Stomach (tissue), 19 donors: ENCODE measurements at places on chromosomes 12 and 14. TPM values are rescaled to one million over a fixed set of nuclear protein-coding genes. Genes with fewer than 3 reads are reported as not detected.

Gene KRT73
- not detected for total RNA-seq

DNA sequence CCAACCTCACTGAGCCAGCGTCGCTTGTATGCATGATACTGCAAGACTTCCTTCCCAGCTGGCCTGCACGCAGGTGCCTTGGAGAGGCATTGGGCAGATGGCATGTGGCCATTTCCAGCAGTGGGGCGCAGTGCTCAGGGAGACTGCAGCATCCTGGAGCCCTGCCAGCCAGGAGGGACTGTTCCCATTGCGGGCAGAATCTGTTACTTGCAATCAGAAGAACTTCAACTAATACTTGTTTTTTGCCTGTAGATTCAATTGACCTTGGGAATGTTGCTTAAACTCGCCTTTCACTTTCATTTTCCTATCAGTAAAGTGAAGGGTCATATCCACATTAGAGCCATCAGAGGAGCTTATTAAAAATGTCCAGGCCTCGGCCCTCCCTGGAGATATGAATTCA lies 29.8 kb downstream of the ANKRD9 start:
- DNase-seq: peak; percentile 63

Gene KCNC2
- total RNA-seq: not detected

- DNase-seq: no peak
Observed at GRCh38 chr12:14827043-14827442, 13.1 kb upstream of the SMCO3 start.

DNA sequence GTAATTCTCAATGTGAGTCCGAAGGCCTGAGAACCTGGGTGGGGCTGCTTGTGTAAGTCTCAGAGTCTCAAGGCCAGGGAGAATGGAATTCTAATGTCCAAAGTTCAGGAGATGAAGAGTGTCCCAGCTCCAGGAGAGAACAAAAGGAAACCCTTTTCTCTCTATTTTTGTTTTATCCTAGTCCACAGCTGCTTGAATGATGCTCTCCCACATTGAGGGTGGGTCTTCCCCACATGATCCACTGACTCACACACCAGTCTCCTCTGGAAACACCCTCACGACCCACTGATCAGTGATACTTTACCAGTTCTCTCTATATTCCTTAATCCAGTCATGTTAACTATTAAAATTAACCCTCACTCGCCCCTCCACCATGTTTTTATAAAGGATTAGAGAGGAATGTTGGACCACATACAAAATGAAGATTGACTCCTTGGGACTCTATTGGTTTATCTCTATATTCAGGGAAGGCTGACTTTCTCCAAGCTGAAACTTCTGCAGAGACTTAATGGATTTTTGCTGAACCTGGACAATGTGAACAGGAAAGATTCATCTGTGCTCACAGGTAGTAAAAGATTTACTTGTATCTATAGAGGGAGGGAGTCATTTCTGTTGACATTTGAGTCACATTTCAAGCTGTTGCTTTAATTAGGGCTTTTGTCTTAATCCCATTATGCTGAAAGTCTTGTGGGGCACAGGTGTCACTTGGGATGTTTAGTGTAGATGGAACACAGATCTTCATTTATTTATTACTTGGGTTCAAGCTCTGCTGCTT lies 1061.0 kb upstream of the TMEM132C start:
- no peak for DNase-seq

GRCh38 chr12:109592195-109592904 lies 18.8 kb downstream of the MVK start:
- no peak for DNase-seq

GRCh38 chr14:81336009-81336408 lies 64.1 kb downstream of the STON2 start:
- no peak for DNase-seq

DNA sequence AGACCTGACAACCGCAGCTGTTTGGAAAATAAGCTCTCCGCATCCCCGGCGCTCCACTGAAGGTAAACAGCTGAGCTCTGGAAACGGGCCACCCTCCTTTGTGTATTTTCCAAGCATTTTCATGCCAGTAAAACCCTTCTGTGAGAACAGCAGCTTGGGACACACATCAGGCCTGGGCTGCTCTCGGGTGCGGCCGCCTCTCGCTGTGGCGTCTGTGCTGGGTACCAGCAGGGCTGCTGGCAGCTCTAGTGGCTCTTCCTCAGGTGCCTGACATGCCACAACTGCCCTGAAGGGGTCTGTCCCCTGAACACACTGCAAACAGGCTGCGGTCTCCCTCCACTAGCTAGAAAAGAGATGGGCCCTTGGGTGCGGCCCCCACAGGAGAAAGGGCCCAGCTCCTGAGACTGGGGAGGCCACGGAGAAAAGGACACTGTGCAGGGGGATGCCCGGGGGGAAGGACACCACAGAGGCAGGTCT lies 96.3 kb downstream of the ITPK1 start:
- peak; percentile 69 for DNase-seq

GRCh38 chr12:81207173-81207572 lies 129.3 kb downstream of the ACSS3 start:
- DNase-seq: no peak

DNA sequence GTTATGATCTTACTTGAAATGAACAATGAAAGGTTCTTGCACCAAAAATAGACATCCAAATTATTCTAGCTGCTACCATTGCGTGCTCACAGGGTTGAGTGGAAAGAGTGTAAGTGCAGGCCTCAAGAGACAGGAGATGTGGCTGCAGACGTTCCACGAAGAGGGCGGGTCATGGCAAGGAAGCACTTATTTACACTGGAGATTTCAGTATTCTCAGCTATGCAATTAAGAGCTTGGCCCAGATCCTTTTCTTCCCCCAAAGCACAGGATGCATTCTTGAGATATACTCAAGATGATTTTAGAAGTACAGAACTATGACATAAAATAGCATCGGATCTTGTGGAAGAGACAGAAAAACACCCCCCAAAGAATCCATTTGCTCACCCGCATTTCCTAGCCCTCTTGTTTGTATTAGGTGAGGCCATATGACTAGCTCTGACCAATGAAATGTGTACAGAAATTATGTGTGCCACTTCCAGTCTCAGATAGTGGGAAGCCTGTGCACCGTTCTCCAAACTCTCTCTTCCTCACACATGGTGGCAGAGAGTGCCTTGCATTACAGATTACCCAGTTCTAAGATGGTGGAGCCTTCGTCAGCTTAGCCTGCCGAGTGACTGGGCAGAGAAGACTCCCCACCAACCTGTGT lies 261.4 kb downstream of the TTC8 start:
- peak; percentile 80 for DNase-seq

Gene NKX2-1
- total RNA-seq: not detected

Gene SIX6
- not detected for total RNA-seq

DNA sequence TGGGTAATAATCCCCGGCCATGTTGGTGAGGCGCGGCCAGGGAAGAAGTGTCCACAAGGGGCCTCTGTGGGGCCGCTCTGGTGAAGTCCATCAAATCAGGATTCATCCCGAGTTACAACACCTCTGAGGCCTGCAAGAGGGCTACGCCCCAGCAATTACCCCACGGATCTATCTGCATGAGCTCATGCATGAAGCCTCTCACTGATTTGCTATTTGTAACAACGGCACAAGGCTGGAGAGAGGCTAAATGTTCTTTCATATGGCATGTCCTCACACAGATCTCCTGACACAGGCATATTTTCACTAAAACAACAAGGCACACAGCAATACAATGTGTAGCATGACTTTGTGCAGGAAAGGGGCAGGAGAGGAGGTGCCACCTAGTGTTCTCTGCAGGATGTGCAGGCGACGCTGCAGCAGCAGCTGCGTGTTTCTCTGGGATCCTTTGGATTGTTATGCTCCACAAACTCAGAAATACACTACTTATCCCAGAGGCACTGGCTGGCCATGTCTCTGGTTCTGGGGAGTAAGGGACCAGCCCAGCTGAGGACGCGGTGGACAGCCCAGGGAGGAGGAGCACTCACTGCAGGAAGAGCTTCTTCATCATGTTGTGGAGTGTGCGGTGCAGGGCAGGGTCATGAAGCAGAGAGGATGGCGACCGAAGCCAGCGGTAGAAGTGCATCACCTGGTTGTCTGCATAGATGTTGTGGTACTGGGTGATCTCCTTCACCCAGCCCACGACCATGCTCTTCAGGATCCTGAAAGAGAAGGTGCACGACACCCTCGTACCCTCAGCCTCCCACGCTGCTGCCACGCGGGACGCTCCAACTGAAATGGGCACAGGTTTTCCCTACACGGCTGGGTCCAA lies 20.2 kb downstream of the P2RX2 start:
- DNase-seq: no peak

Gene PITPNM2
- total RNA-seq: 13.4 TPM

Gene CCDC197
- not detected for total RNA-seq
